ENCODE measurements at places on chromosomes 13 and 19.

GRCh38 chr19:4399812-4400134, 574 bp downstream of the SH3GL1 start:
- peak; percentile 24 for DNase-seq

DNA sequence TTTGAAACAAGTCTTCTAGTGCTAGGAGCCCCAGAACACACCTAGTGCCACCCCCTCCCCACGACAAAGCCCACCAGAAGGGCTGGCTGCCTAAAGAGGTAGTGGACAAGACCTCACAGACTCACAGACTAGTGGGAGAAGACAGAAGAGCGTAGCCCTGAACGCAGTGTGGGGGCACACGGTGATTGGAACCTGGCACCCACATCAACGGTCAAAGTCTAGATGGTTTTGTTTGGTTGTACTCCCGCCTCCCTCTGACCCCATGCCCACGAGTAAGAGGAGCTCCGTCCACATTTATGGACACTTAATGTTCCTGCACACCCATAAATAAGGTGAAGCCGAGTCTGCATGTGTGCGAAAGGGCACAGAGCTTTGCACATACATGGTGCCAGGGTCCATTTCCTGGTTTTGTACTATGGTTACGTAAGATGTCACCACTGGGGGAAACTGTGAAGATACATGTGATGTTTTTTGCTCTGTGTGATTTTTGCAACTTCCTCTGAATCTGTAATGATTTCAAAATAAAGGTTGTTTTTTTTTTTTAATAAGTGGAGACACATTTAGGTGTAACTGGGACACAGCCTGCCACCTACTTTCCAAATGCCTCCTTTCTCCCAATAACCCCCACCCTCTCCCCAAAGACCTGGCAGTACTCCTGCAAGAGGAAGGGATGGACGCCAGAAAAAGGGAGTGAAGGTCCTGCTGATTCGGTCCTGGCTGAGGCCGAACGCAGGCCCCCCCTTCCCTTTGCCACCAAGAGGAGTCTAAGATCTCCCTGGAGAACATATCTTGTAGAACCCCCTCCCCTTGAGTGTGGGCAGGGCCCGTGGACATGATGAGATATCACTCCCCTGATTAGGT, 72.8 kb downstream of the GNG7 start:
- no peak for DNase-seq

DNA sequence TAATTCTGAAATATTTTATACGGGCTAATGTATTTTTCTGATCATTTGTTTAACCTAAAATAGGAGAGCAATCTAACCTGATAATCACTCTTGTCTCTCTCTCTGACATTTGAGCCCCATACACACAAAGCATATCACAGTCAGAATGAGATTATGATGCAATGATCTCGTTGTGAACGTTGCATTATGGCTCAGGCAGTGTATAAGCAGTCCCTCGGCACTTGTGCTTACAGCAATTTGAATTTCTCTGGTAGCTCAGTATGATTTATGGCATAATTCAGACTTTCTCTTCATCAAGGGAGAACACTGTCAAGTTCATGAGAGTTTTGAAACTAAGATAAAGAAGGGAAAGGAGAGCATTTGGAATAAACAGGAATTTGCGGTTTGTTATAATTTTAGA, 256.1 kb downstream of the DACH1 start:
- DNase-seq: no peak

DNA sequence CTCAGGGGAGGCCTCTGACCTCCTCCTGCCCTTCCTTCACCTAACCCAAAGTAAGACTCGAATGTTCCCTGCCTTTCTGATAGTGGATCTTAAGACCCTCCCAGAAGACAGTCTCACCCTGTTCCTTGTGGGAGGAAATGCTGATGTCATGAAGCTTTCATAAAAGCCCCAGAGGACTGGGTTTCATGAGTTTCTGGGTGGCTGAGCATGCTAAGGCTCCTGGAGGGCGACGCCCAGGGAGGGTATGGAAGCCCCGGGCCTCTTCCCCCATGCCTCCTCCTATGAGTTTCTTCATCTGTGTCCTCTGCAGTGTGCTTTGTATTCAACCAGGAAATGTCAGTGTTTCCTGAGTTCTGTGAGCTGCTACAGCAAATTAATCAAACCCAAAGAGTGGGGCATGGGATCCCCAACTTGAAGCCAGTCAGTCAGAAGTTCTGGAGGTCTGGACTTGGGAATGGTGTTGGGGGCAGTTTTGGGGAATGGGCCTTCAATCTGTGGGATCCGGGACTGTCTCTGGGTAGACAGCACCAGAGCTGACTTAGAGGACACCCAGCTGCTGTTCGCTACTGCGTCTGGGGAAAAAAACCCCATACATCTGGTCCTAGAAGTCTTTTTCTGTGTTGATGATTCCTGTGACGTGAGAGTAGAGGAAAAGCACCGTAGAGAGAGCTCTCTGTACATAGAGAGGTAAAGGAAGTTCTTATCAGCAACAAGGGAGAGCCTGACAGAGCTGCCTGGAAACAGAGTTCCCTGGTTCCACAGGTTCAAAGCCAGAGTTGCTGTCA, 2.0 kb upstream of the LILRB2 start:
- no peak for DNase-seq

GRCh38 chr13:25987987-25988386, 63.8 kb downstream of the SHISA2 start:
- no peak for DNase-seq

GRCh38 chr19:8489561-8490394, 12.7 kb downstream of the PRAM1 start:
- no peak for DNase-seq

- no peak for DNase-seq
Measured at GRCh38 chr13:32233062-32233461, 82.1 kb downstream of the ZAR1L start.

DNA sequence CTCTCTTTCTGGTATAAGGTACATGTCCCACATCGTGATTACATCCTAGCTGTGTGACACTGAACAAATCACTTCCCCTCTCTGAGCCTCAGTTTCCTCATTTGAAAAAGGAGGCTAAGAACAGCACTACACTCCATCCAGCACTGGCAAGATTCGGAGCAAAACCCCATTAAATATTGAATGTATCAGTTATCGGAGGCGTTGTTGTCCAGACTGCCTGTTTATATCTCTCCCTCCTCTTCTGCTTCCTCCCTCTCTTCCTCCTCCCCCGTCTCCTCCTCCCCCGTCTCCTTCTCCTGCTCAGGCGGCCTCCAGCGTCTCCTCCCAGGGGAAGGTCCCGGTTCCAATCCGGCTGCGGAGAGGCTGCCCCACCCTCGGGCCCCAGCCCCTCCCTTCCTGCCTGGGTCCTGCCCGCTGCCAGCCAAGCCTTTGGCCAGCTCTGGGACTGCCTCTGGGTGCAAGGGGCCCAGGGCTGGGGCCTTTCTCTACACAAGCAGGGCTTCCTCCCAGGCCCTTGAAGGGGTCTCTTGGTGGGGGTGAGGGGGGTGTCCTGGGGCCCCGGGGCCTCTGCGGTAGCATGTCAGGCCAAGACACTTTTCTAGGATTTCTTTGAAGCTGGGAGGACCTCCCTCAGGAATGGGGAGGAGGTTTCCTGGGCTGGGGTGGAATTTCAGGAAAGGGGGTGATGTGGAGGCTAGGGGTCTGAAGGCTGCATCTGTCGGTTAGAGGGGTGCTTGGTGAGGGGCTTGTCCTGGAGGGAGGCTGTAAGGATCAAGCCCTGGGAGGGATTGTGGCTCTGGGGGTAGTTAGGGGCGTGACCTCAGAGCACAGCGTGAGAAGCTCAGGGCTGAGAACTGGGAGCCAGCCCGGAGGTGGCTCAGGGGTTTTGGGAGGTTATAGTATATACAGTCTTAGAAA, 1.9 kb downstream of the RRAS start:
- no peak for DNase-seq

- no peak for DNase-seq
Measured at GRCh38 chr13:63554157-63554556, 2138.5 kb upstream of the PCDH20 start.

DNA sequence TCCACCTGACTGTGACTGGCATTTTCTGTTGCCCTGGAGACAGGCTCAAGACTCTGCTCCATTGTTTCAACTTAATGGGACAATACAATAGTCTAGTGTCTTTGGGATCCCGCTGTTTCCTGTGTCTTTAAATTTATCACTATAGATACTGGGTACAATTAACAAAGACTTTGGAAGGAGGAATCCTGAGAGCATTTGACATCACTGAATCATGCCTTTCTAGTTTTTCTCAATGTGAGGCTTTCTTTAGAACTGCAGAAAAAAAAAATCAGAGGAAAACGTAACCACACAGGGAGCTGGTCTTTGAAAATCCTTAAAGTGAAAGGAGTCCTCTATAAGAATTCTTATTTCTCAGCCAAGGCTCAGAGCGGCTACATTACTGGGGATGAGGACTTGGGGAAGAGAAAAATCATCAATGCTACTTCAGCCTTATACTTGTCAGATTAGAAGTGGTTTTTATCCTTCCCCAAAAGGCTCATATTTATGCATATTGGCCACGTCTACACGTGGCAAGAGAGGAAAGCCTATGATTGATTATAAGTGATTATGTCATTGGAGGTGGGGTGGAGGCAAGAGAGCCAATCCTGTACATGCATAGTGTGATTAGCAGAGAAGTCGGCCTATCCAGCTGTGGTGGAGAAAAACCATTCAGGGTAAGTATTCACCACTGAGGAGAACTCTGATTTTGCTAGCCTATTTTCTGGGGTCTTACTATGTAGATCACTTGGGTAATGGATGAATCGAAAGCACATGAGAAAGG, 34.4 kb upstream of the UBL3 start:
- no peak for DNase-seq

DNA sequence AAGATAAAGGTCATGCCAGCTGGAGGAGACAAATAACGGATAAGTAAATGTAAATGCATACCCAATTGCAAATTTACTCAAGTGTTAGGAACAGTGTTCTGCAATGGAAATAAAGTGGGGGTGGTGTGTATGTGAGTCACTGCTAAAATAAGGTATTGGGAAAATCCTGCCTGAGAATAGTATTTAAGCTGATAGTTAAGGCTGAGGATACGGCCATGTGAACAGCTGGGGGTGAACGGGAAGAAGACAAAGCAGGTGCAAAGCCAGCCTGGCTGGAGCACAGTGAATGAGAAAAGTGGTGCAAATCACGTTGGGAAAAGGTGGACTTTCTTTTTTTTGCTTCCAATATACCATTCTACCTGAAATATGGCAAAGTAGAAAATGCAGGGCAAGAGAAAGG, 242.4 kb upstream of the SLC10A2 start:
- DNase-seq: no peak

DNA sequence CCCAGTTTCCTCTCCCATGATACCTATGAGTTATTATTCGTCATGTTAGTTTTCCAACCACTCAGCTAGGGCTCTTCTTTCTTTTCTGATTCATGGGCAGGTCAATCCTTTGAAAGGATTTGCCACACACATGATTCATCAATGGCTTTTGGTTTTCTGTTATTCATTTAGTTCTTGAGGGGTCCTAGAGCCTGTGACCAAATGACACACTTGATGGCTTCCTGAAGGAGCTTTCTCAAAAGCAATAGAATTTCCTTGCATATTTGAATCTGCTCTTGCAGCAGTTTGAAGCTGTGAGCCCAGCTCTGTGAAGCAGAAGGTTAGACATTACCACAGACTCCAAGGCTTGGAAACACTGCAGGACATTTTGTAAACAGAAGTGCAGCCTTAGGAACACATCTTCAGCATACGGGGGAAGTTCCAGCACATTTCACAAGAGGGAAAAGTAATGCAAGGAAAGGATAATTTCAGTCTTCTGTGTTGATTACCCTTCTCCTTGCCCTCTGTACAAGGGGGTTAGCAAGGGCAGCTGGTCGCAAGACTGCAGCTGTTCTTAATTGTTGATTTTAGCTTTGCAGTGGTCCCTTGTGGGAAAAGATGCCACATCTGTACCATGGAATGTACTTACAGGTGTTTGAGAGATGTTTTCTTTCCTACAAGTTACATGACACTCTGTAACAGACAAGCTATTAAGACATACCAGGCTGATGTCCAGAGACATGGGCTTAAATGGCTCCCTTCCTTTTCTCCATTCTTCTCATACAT, 338.6 kb downstream of the KCNRG start:
- DNase-seq: peak; percentile 76

- DNase-seq: no peak
Measured at GRCh38 chr13:53901593-53901992, 873.0 kb downstream of the OLFM4 start.

GRCh38 chr13:41418027-41418426, 39.3 kb upstream of the RGCC start:
- DNase-seq: no peak

- DNase-seq: no peak
Measured at GRCh38 chr13:97276862-97277269, 54.7 kb downstream of the MBNL2 start.

DNA sequence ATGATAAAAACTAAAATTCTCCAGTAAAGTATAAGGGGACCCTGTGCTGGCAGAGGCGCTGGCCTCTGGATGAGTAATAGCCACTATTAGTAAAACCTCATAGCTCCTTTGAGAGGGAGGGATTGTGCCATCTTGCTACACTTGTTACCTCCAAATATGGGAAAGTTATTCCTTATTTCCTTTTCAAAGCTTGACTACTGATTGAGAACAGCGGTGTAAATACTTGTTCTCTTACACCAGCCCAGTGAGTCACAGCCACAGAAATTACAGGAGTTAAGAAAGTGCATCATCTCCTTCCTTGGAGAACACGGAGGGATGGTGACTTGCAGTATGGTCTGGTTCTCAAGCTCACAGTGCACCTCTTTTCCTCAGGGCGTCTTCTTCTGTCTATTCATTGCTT, 379.0 kb downstream of the EFNB2 start:
- peak; percentile 96 for DNase-seq

GRCh38 chr13:113669231-113669754, 2.3 kb downstream of the GRK1 start:
- DNase-seq: no peak

GRCh38 chr13:76890021-76890420, 3.8 kb upstream of the KCTD12 start:
- no peak for DNase-seq

GRCh38 chr13:93320942-93321341, 94.3 kb downstream of the GPC6 start:
- no peak for DNase-seq

DNA sequence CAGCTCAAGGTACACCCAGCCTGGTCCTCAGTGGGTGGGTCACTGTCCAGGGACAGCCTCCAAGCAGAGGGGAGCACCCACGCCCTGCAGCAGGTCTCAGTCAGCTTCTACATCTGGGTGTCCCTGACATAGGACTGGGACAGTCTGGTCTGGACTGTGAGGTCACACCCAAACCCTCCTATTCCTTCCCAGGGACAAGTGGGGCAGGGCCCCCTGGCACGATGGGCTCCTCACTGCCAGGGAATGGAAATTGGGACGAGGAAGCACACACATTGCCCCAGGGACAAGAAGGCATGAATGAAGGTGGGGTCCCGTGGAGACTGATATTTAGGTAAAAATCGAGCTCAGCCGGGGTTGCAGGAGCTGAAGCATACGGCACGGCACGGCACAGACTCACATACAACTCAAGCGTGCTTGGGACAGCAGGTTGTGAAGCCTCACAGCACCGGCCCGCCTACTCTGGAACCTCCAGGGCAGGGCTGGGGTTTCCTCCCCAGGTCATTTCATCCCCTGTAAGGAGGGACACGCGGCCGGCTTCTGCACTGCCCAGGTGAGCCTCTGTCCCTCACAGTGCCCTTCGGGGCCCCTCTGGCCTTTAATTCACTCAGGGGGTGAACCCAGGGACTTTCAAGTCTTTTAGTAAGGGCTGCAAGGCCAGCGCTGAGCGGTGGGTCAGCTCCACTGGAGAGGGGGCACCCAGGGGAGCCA, 3.5 kb downstream of the PNMA8B start:
- no peak for DNase-seq

GRCh38 chr19:42038666-42039065, 31.3 kb downstream of the GRIK5 start:
- no peak for DNase-seq

GRCh38 chr13:44132710-44133109, 240.9 kb upstream of the SERP2 start:
- peak; percentile 89 for DNase-seq

Measured in RKO (cell line).